Skeletal muscle tissue (tissue), 5 donors: ENCODE measurements at places on chromosomes 6 and 20. TPM values are rescaled to one million over a fixed set of nuclear protein-coding genes. Genes with fewer than 3 reads are reported as not detected.

The MPIG6B gene
- total RNA-seq, result 0.52 TPM

The HUS1B gene
- 1.0 TPM for total RNA-seq

The TSBP1 gene
- not detected for total RNA-seq

The CCN2 gene
- total RNA-seq, result 29.7 TPM

The EBF4 gene
- 2.6 TPM for total RNA-seq

The TRERF1 gene
- total RNA-seq, result 3.7 TPM

The ENPP1 gene
- 17.7 TPM for total RNA-seq

The SERPINB1 gene
- 11.5 TPM for total RNA-seq

The NKAPL gene
- 0.52 TPM for total RNA-seq
